Stimulated activated CD8-positive, alpha-beta memory T cell treated with anti-CD3 and anti-CD28 coated beads, Interleukin-15, amount 100 ng/mL, for 24 hours (primary cell): ENCODE measurements at places on chromosomes 1 and 21.

DNA sequence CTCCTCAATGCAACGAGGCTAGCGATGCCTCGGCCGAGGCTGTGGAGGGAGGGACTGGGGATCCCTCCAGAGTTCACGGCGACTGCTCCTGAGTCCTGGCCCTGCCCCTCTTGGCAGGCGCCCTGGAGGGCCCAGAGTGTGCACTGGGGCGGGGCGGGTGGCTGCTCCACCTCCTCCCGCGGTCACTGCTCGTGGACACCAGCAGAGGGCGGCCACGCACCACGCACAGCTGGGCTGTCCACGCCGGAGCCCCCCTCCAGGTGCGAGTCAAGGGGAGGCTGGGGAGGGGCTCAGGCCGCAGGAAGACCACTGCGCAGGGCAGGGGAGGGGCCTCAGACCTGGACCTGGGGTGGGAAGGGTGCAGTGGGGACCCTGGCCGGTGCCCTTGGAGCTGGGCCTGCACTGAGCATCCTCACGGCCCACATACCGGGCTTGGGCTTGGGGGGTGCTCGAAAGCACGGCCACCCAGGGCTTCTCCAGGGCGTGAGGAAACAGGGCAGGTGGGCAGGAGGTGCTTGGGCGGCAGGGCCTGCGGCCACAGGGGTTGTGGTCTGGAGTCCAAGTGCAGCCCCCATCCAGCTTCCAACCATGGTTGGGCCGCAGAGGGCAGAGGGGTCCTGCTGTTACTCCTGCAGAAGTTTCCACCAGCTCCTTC is 20.6 kb upstream of the TTC34 start:
- DNase-seq, result peak; percentile 9

DNA sequence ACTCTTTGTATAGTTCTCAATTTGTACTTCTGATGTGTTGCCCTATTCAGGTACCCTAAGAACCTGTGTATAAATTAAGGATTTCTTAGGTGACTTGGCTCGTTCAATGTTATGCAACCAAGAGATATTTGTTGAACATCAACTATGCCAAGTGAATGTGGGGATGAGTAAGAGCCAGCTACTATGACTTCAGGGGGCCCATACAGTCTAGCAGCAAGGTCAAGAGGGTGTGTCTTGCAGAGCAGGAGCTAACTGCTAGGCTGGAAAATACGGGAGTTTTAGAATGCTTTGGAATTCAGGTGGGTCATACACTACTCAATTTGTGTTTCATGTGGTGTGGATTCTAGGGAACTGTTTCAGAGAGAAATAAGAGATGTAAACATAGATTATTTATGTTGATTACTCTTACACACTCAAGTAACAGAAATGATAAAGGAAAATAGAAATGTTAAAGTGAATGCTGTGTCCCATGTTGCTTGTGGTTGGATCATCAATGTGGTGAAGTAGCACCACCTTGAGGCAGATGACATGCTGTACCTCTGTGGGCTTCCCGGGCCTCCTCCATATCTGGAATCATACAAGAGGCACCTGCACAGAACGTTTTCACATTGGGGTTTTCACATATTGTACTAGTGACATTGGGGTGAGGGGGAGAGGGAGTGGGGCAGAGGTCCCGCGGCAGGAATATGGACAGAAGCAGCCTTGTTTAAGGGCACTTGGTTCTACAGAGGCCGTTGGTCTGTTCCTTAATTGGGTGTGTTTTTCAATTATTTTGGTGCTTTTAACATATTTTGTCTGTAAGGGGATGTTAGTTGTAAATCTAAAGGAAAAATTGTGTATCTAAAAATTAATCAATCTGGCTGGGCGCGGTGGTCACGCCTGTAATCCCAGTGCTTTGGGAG is 12.4 kb downstream of the ARPC5 start:
- DNase-seq, result no peak

GRCh38 chr1:1011396-1011949 is 1.8 kb upstream of the ISG15 start:
- no peak for DNase-seq

DNA sequence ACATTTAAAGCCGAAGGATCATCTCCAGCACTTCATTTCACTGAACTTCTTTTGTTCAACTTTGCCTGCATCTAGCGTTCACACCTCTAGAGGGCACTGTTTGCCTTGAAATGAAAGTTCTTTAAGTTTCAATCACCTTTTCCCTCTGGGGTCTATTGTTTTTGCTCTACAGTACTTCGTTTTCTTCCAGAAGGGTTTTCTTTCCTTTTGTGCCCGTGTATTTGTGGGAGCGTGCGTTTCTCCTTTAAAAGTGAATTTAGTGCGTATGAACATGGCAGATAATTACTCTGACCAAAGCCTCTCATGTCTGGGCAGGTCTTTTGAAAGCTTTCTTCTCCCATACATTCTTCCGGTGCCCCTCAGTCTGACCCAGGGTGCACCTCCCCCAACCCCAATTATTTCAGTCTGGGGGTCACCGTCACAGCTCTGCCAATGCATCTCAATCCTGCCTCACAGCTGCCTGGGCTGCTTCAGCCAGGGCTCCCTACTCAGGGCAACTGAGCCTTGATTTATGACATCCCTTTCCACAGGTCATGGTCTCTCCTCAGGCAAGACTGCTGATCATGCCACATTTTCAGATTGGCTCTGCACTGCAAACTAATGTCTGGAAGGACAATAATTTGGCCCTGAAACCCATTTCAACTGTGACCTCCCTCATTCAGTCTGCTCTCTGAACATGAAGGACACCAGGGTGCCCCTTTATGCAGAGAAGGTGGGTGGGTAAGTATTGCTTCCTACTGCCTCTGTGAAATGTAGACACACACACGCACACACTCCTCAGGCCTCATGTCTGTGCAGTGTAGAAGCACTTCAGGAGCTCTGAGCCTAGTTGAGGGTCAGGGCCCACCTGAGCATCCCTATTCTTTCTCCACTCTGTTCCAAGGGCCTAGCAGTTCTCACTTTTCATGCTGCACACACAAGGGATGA is 88.6 kb downstream of the NUF2 start:
- DNase-seq, result no peak

GRCh38 chr1:154837672-154838171 is 32.4 kb downstream of the KCNN3 start:
- DNase-seq, result no peak

DNA sequence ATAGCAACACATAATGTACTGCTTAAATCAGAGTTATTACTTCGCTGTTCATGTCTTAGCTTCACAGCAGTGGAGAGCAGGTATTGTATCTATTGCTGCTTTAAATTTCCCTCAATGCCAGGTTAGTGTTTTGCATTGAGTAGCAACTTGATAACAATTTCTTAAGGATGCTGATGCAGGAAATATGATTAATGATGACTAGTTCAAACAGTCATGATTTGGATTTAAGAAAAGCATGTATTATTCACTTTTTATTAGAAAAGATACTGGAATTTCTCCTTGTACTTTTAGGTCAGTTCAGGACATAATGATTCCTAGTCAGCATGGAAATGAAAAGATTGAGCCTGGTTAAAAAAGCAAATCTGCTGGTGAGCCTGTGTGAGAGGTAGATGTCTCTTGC is 67.2 kb upstream of the ARHGAP29 start:
- no peak for DNase-seq

DNA sequence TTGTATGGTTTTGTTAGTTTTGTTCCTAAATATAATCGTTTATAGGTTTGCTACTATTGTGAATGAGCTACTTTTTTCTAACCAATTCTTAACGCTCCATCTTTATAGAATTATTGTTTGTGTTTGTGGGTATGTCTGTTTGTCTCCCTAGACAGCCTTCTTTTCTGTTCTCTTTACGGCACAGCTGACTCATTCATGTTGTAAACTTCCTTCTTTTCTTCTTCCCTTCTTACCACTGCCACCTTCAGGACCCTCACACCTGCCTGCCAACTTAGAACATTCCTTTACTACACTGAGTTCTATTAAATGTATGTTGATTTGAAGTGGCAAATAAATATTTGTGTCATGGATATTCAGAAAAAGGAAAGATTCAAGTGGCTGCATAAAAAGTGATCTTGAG is 29.1 kb downstream of the AK5 start:
- DNase-seq, result no peak

GRCh38 chr1:86409416-86410021 is 13.4 kb upstream of the ODF2L start:
- no peak for DNase-seq

GRCh38 chr1:228841632-228842031 is 106.4 kb downstream of the RHOU start:
- no peak for DNase-seq
